Hepatocyte (in vitro differentiated cells): ENCODE measurements at places on chromosomes 6 and 20. TPM values are rescaled to one million over a fixed set of nuclear protein-coding genes. Genes with fewer than 3 reads are reported as not detected.

- DNase-seq = no peak
Measured at GRCh38 chr6:3727036-3727435, 24.5 kb downstream of the PXDC1 start.

GRCh38 chr6:127997496-127998164 is 96.8 kb upstream of the THEMIS start:
- no peak for DNase-seq

GRCh38 chr6:128483472-128484135 is 36.8 kb downstream of the PTPRK start:
- DNase-seq = no peak

The OR12D3 gene
- not detected in 2 replicates for total RNA-seq

- no peak for DNase-seq
Measured at GRCh38 chr20:52201395-52201794, 9.8 kb upstream of the ZFP64 start.

The TENT5A gene
- total RNA-seq = 87.4 and 101 TPM in 2 replicates

DNA sequence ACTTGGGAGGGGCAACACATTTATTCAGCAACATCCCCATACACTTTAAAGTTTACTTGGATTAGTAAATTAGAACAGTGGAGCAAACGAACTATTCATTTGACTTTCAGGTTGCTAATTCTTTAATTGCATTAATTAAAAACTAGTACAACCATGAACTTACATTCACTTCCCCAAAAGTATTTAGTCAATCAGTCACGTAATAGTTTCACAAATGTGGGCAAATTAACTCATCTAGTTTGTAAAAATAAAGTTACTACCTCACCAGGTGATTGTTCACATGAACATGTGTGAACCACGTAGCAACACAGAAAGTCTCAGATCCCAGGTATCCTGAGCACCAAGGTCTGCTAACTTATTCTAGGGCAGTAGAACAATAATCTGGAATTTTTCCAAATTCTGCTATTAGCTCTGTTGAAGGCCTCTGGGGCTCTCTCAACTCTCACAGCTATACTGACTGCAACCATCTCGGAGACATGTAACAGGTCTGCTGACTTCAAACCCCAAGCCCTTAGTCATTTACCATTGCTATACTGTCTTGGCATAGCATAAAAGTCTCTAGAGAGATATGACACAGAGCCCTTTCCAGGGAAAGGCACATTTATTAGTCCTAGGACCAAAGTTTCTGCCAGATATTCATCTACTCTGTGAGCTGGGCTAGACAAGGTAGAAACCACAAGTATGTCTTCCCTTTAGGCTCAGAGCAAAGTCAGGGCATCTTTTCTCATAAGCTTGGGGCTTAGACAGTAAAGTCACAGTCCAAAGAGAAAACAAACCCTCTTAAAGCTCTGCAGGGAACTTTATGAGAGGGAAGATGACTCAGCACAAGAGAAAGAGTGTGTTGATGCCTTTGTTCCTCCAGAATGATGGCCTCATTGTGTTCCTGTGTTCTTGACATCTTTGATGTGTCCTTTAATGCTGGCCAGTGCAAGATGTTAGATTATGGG is 50.9 kb upstream of the CCDC28A start:
- DNase-seq = peak; percentile 30

DNA sequence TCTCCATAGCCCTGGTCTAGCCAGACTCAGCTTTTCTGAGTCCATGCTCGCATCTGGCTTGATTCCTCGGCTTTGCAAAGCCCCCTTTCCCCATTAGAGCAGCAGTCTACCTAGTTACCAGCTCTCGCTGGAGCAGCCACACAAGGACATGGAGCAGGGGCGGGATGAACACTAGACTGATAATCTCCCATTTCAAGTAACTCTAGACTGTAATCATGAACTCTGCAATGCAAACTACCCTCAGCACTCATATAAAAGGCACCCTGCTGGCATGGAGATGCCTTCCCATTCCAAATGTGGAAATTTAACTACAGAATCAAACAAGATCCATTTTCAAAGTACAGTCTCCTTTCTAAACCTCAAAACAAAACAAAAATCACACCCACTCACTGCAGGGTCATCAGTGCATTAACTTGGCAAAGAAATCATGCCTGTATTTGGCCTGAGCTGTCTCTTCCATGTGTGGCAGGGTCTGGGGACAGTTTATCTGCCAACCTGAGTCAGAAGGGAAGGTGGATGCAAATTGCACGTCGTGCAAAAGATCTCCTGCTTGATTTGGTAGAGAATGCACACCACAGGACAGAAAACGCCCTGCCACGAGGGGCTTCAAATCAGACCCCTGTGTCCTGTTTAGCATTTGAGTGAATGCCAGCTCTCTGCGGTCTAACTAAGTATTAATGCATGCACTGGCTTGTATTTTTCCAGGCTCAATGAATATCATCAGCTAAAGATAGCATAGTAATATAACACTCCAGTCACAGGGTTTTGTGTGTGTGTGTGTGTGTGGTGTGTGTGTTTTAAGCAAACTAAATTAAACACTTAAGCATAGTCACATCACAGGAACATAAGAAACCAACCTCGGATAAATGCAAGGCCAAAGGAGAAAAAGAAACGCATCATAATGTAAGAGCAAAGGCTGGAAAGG is 85.3 kb downstream of the MYLK4 start:
- no peak for DNase-seq

The SLX4IP gene
- 4.7 and 5.7 TPM in 2 replicates for total RNA-seq

The SLC17A3 gene
- total RNA-seq = 0.23 and 0.36 TPM in 2 replicates

DNA sequence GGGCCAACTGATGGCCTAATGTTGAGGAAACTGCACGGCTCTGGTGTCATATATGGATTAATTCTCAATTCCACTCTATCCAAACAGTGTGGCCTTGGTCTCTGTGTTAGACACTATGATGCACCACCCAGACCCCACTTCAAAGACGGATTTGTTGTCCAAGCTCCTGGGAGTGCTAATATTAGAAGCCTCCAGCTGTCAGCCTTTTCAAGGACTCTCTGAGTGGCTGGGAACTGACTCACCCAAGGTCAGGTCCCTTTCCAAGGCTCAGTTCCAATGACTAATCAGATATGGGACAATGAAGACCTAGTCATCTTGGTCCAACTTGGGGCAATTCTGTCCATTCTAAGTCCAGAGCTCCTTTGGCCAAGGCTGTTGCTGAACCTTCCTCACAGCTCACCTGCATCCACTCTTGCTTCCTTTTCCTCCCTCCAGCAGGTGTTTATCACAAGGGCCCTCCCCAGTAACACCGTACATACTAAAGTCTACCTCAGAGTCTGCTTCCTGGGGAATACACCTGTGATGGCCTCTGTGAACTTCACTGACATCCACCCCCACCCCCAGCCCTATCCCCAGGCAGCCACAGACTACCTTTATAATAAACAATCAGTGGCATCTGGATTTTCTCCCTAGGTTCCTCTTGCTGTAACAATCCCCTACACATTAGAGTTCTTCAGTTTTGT is 7.2 kb upstream of the IL20RA start:
- no peak for DNase-seq

DNA sequence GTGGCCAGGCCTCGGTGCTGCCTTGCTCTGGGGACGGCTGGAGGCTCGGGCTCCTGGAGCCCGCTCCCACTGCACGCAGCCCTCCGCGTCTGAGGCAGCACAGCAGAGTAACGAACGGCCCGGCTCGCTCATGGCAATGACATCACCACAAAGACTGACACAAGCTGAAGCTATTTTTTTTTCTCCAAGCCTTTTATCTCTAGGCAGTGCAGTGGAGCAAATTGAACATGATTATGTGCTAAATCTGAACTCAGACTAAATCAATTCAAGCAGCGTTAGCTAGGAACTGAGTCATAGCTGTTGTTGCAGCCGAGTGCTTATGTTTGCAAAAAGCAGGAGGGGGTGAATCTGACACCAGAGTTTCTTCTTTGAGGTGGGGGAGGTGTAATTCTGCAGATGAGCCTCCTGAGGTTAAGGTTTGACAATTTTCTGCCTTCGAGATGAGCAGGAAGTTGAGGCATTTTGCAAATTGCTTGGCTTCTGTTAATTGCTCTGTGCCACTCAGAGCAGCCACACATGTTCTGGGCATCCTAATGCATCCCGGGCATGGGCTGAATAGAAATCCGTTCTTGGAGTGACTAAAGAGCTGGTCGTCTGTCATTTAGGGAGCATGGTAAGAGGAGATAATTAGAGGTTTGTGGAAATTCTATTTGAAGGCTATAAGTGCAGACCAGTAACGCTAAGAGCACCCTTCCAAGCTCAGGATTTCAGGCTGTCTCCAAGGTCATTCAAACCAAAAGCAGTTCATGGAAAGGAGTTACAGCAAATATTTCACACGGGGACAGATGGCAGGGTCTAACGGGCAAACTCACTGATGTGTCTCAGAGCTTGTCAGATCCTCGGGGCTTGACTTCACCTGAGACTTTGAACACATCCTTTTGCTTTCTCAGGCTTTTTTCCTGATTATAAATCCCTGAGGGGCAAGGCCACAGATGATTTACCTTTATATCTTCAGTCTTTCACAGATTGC is 155.1 kb upstream of the ENPP5 start:
- DNase-seq = peak; percentile 23

The PCNA gene
- 83.3 and 85.6 TPM in 2 replicates for total RNA-seq

GRCh38 chr6:70059039-70059719 is 192.8 kb downstream of the COL19A1 start:
- no peak for DNase-seq

GRCh38 chr6:145789443-145789842 is 25.2 kb downstream of the FBXO30 start:
- no peak for DNase-seq

DNA sequence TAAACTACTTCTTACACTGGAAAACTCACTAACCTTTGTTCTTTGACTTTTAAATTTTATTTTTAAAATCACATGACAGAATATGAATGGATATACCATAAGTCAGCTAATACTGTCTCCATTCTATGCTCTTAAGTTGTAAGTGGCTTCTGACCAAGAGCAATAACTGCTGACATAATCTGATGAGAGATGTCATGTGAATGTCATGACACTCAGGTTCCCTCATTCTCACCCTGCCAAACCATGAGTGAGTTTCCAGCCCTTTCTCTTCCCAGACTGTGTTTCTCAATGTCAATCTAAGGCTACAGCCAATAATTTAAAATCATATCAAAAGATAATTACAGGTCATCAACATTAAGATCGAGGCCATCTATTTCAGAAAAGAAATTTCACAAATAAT is 39.7 kb downstream of the KIF16B start:
- DNase-seq = no peak

- DNase-seq = no peak
Measured at GRCh38 chr6:2110504-2110903, 134.9 kb downstream of the GMDS start.

DNA sequence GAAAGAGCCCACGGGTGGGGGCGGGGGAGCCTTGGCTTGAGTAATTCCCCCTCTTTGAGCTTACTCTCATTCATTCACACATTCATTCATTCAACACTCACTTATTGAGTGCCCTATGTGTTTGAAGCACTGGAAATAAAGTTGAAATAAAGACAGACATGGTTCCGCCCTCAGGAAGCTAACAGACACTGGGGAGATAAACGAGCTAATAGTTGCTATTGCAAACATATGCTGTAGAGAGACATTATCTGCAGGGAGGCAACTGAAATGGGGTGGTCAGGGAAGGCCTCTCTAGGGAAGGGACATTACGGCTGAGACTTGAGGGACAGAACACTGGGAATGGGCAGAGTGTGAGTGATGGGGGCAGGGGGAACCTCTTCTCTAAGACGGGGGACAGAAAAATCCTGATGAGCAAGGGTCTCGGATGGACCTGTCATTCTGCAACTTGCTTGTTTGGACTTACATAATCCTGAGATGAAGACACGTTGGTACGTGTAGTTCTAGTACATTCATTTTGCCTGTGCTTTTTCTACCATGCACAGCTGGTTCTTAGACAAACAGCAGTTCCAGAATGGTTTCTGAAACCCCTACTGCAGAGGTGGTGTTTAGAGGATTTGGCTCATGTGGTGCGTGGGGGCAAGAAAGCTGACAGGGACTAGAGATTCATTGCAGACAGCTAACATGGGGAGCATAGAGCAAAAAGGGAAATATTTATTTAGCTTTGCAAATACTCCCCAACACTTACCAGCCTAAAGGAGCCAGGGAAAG is 71.1 kb upstream of the BLCAP start:
- DNase-seq = no peak

GRCh38 chr6:37622646-37623071 is 75.0 kb downstream of the MDGA1 start:
- no peak for DNase-seq

The ABHD16B gene
- not detected in 2 replicates for total RNA-seq

GRCh38 chr6:72140795-72141194 is 254.4 kb downstream of the RIMS1 start:
- no peak for DNase-seq

The NHLRC1 gene
- 0.84 and 1.5 TPM in 2 replicates for total RNA-seq

The PACRG gene
- total RNA-seq = 0.32 and 2.6 TPM in 2 replicates

DNA sequence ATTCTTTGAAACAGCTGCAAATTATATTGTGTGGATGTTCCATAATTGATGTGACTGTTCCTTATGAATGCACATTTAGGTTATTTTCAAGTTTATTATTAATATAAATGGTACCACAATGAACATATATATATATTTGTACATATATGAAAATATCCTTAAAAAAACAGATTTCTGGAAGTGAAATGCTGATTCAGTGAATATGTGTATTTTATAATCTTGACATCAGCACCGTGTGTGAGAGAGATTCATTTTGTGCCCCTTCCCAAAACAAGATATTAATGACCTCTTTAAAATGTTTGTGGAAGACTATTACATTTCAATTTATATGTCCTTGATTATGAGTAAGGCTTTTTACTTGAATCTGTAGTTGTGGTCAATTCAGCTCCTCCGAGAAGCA is 75.7 kb upstream of the PTPRT start:
- DNase-seq = no peak

The EPPIN gene
- total RNA-seq = not detected in 2 replicates

GRCh38 chr20:1155342-1155741 is 29.4 kb downstream of the TMEM74B start:
- DNase-seq = no peak

DNA sequence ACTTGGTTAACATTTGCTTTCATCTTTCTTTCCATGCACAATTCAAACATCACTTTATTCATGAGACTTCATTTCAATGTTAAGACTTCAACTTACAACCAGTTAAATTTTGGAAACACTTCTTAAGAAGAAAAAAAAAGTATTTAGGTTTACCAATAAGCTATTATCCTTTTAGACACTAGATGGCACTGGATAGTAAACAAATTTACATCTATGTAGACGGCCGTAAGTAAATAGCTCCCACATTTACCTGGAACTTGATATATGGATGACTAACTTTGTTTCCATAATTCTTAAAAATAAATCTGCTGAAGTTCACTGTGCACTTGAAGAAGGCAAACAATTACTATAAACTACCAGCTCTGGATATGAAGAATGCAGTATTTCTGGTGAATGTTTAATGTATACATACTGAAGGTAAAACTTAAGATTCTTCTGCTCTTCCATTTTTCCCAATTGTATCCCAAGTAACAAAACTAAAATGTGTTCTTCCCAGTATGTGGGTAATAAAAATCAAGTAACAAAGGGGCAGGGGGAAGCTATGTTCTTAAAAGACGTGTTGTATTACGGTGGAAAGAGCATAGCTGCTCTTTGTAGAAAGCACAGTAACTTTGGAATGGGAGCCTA is 130.6 kb upstream of the C6orf118 start:
- DNase-seq = peak; percentile 68

- DNase-seq = no peak
Measured at GRCh38 chr6:123805921-123806320, 2.3 kb downstream of the NKAIN2 start.
